ENCODE measurements at places on chromosomes 6 and 20. TPM values are rescaled to one million over a fixed set of nuclear protein-coding genes. Genes with fewer than 3 reads are reported as not detected.

Gene VAPB
- total RNA-seq: 18.0 TPM

Gene C6orf132
- not detected for total RNA-seq

Gene PAK5
- not detected for total RNA-seq

Gene ACSS1
- total RNA-seq: 2.0 TPM

Gene MOG
- total RNA-seq: not detected

Gene ZSWIM1
- total RNA-seq: 20.4 TPM

Gene RALY
- total RNA-seq: 144 TPM

Gene KIF6
- 2.6 TPM for total RNA-seq

Gene TSHZ2
- total RNA-seq: 0.12 TPM

GRCh38 chr20:57738484-57738883 lies 28.7 kb upstream of the PMEPA1 start:
- DNase-seq: peak; percentile 60

DNA sequence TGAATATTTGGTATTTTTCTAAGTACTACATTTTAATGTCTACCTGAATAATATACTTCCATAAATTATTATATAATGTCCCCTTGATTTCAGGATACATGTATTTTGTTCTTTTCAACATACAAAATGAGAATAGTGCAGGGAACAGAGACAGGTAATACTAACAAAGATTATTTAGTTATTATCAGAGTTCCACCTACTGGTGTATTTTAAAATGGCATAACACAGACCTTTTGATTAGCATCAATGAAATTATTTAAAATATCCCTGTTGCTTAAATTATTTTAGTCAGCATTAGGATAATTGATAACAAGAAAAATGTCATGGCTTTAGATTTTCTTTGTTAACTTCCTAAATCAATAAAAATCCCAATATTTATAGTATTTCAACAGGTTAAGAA lies 184.0 kb downstream of the PRDM13 start:
- no peak for DNase-seq

GRCh38 chr20:37755665-37756064 lies 61.8 kb downstream of the CTNNBL1 start:
- no peak for DNase-seq

GRCh38 chr6:89161326-89162046 lies 15.6 kb downstream of the PM20D2 start:
- no peak for DNase-seq

DNA sequence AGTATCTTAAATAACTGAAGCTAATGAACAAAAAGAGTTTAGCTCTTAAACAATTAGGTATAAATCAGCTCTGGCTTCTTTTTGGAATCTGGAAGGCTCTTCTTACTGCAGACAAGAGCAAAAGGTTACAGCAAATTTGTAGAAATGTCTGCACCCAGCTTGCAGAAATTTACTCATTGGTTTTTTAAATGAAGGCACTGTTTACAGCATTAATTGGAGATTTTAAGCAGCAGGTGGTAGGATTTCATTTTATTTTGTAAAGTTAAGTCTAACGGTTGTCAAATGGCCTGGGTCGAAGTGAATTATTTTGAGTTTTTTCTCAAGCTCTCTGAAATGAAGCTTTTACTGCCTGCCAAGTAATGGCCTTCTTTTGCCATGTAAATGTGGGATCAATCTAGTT lies 102.1 kb downstream of the NRSN1 start:
- no peak for DNase-seq

- no peak for DNase-seq
These were observed 1.8 kb downstream of the EYA4 start for GRCh38 chr6:133242637-133243585.

- no peak for DNase-seq
These were observed 50.5 kb upstream of the SCAF8 start for GRCh38 chr6:154682633-154683125.

GRCh38 chr6:38348371-38348770 lies 291.4 kb downstream of the BTBD9 start:
- DNase-seq: peak; percentile 9

GRCh38 chr20:17889226-17889625 lies 79.4 kb downstream of the SNX5 start:
- peak; percentile 76 for DNase-seq

- no peak for DNase-seq
These were observed 7.8 kb downstream of the RWDD1 start for GRCh38 chr6:116579143-116579542.

- DNase-seq: peak; percentile 91
These were observed 313.7 kb upstream of the SUPT3H start for GRCh38 chr6:45691426-45691825.

DNA sequence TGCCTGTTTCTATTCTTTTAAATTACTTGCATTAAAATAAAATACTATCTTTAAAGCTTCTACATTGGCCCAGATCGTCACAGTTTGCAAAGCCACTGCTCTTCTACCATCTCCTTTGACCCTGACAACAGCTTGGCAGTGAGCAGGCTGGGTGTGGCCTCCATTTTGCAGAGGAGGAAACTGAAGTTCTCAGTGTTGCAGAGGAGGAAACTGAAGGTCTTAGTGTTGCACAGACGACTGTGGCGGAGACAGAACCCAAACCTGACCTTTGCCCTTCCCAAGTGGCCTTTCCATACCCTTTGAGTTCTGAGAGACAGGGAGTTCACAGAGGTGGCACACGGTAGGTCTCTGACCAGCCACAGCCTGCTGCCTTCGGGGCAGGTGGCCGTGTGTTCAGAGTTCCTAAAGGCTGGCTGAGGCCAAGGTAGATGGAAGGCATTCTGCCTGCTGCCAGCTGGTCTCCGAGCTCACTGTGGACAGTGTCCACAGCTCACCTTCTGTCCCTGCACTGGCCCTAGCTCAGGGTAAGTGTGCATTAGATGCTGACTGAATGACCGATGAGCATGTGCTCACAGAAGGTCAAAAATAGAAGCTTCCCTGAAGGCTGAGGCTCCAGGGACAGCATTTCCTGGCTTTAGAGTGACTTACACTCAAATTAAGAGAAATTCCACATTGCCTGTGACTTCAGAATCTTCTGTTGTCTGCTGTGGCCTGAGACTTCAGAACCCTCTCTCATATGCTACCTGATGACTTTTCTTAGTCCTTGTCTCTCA lies 113.5 kb upstream of the SLC24A3 start:
- DNase-seq: no peak

DNA sequence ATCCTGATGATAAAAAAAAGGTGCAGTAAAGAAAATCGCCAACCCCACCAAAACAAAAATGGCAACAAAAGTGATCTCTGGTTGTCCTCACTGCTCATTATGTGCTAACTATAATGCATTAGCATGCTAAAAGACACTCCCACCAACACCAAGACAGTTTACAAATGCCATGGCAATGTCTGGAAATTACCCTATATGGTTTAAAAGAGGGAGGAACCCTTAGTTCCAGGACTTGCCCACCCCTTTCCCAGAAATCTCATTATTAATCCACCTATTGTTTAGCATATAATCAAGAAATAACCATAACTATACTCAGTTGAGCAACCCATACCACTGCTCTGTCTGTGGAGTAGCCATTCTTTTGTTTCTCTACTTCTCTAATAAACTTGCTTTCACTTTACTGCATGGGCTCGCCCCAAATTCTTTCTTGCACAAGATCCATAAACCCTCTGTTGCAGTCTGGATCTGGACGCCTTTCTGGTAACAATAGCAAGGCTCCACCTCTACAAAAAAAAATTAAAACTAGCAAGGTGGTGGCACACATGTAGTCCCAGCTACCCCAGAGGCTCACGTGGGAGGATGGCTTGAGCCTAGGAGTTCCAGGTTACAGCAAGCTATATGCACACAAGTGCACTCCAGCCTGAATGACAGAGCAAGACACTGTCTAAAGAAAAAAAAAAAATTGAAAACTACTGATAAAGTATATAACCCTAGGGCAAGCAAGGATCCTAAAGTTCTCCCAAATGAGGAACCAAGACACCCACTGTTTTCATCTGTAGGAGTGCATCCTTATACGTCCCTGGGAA lies 278.8 kb upstream of the JARID2 start:
- DNase-seq: no peak

- DNase-seq: peak; percentile 59
These were observed 29.9 kb downstream of the FBXO5 start for GRCh38 chr6:152952866-152953509.

- DNase-seq: no peak
These were observed 11.1 kb downstream of the MTHFD1L start for GRCh38 chr6:150876598-150876997.

GRCh38 chr6:16292942-16293341 lies 54.6 kb downstream of the GMPR start:
- no peak for DNase-seq

GRCh38 chr20:24983896-24984295 lies 8.7 kb downstream of the APMAP start:
- no peak for DNase-seq

DNA sequence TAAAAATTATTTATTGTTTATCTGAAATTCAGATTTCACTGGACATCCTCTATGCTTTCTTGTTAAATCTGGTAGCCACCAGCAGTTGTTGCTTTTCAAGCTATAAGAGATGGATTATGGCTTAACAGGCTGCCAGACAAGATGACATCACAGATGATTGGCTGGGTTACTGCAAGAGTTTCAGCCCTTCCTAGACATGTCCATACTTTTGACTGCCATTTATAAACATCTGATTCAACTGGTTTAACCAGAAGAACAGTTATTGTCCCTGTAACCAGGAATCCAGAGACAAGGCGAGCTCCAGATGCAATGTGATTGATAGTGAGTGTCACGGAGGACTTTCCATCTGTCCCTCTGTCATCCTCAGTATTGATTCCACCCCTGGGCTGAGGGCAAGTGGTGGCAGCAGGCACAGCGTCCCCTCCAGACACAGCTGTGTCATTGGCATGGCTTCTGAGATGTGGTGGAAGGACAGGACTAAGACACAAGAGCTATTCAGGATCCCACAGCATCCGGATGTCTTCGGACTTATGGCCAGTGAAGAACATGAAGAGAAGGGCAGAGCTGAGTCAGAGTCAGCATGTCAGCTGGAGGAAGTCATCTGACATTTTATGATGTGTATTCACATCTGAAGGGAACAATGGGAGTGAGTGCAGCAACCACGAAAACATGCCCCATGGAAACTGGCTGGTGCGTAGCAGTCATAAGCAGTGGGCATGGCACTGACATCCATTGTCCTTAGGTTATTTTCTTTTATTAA lies 284.5 kb upstream of the CDYL start:
- peak; percentile 54 for DNase-seq

DNA sequence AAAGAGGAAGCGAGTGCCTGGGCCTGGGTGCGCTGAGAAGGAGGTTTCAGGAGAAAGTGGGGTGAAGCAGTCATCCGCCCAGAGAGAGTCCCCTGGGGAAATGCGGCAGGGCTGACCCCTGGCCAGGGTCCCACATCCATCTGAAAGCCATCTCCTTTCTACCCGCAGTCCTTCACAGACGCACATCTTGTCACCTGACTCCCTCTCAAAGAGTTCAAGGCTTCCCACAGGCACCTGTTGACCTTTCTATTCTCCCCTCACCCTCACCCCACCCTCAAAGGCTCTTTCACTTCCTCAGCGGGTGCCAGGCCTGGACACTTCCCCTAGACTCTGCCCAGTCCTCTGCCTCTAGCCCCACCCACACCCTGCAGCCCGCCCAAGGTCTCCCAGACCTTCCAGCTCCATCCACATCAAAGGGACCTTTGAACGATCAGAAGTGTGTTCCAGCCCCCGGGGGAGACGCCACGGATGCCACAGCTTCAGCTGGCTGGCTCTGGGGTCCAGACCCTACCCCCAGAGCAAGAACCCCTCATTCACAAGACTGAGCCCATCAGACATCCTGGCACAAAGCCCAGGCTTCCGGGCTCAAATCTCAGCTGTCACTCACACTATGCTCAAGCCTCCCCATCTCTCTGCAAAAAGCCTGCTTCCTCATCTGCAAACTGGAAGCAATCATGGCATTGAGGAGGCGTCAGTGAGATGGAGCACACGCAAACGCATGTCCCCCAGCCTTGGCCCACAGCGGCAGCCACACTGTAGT lies 2.1 kb downstream of the CTSZ start:
- peak; percentile 60 for DNase-seq

DNA sequence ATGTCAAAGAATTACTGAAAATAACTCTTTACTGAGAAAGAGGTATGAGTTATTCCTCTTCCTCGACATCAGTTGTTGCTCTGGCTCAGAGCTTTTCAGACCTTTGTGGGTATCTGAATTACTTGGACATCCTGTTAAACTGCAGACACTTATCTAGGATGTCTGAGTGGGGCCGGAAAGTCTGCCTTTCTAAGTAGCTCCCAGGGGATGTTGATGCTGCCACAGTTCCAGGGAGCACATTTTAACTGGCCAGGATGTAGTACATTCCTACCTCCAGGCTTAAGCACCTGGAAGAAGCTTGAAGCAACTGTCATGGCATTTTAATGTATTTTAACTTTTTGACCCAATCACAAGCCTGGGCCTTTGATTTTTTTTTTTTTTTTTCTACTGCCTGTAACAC lies 265.8 kb upstream of the PLCB4 start:
- DNase-seq: no peak
